ENCODE measurements at places on chromosomes 5 and 9.

- no peak for DNase-seq
Measured at GRCh38 chr5:34410411-34411139, 245.6 kb upstream of the RAI14 start.

DNA sequence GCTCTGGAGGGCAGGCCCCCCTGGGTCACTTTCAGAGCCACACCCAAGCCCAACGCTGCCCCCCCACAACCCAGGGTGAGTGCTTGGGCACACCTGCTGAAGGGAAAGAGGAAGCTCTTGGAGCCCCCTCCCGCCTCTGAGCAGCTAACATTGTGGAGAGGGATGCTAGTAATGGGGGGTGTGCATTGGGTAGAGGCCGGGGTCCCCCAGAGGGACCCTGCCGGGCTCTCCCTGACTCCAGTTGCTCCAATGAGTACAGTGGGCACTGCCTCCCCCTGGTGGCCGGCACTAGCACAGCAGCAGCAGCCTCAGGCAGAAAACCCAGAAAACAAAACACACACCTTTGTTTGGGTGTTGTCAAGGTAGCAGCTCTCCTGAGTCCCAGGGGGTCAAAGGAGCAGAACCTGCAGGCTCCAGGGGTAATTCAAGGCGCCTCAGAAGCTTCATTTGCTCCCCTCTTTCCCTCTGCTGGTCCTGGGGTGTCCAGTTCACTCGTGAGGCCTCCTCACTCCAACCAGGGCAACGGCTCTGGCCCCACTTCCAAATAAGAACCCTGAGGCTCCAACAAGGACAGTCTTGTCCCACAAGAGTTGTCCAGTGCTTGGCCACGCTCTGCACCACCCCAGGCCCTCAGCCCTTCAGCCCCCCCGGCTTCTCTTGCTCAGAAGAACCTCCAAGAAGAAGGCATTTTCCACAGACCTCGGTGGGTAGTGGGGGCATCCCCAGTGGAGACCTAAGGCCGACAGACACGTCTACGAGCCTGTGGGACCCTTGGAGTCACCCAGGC, 16.1 kb downstream of the GBGT1 start:
- peak; percentile 92 for DNase-seq

- no peak for DNase-seq
Measured at GRCh38 chr5:72286798-72287197, 33.2 kb downstream of the MRPS27 start.

- DNase-seq = peak; percentile 83
Measured at GRCh38 chr9:79764374-79764773, 192.6 kb downstream of the TLE4 start.

DNA sequence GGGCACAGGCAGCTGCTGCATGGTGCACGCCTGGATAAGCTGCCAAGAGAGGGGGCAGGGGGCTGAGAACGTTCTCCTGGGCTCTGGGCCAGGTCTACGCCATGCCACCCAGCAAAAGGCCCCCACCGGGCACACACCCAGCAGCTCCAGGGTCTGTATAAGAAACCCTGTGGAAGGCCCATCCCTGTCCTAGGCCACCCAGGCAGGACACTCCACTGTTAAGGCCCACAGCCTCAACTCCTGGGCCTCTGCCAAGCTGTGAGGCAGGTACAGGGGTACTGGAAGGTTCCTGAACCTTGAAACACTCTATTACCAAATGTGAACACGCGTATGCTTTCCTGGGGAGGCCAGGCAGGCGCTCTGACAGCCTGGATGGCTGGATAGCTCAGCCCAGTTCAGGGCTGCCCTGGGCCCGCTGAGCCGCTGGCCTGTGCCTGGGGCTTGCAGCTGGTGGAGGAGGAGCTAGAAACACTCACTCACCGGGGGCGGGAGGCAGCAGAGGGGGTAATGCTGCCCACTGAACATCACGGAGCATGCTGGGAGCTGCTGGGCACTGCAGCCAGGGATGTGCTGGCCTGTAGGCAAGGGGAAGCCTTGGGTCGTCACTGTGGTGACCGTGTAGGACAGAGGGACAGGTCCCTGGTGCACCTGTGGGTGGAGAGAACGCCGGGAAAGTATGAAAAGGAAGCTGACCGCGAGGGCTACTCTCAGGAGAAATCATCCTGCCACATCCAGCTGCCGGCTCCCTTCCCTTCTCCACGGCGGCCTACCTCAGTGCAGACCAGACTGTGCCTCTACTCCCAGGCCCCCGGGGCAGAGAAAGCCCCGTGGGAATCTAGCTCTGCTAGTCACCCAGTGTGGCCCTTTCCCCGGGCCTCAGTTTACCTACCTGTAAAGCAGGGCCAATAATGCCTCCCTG, 6.0 kb downstream of the RNF44 start:
- DNase-seq = peak; percentile 38

- peak; percentile 58 for DNase-seq
Measured at GRCh38 chr9:126986506-126986951, 71.9 kb downstream of the RALGPS1 start.

DNA sequence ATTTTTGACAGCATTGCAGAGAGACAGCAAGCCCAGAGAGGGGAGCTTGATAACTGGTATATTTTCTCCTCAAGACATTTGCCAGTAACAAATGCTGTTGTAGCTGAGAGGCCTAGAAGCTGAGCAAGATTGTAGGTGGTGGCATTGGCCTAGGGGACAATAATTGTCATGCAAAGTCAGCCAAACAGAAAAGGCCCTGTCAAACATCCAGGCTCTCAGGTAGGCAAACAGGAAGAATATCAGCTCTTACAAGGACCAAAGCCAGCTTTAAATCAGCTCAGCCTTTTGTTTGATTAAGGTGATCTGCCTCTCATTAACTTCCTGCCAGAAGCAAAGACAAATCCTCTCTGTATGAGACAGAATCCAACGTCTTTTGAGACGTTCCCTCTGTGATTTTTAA, 29.7 kb upstream of the BARX1 start:
- DNase-seq = no peak

GRCh38 chr5:179805529-179806249, 977 bp downstream of the MGAT4B start:
- DNase-seq = peak; percentile 57

DNA sequence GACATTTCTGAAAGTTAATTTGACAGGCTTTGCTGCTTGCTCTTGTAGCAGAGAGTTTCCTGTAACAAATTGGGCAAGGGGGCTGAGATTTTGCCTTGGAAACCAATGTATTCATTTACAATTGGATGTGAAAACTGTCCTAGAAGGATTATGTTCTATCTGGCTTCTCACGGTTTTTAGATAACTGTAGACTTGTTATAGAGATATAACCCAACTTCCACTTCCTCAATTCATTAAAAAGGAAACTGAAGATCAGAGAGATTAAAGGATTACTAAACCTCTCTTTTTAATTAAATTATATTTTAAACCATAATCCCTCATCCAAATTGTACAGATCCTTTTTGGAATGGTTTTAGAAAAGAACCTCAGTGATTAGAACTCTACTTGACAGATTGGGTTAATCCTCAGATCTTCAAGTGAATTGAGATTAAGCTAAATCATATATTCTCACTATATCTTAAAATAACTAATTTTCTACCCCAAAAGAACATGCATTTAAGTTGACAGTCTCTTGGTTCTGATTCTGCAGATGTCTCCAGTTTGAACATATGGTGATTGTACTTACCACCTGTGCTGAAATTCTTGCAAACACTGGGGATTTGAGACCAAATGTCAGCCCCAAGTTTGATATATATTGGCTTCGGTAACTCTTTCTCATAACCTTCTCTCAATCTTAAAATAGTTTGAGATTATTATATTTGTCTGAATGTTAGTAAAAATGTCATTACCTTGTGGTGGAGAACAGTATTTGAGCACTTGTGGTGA, 130.1 kb upstream of the C9orf72 start:
- DNase-seq = no peak

DNA sequence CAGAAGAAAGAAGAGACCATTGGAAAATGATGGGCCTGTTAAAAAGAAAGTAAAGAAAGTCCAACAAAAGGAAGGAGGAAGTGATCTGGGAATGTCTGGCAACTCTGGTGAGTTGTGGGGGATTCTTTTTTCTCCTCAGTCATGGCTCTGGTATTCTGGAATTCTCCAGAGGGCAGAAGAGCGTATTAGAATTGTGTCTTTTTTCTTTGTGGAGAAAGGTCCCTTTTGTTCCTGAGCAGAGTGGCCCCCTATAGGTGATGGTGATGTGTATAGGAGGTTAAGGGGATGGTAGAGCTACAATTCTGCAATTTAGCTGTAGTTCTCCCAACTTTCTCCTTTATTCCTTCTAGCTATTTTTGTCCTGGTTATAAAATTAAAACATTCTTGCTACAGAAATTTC, 1.6 kb upstream of the DHFR start:
- DNase-seq = no peak

DNA sequence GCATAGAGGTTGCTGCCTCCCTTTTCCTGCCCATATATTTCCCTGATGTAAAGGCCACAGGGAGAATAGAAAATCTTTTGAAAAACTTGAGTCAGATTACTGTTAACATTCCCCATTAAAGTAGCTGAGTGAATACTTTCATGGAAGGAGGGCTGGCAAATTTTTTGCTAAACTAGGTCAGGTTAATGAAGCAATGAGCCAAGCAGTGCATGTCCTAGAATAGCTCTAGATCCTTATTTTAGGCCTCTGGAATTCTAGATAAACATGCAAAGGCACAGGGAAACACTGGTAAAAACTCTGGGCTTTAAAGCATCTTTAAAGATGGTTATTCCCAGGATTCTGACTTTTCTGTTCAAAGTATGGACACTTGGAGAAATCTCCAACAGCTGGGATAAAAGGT, 27.9 kb downstream of the TTC1 start:
- no peak for DNase-seq

DNA sequence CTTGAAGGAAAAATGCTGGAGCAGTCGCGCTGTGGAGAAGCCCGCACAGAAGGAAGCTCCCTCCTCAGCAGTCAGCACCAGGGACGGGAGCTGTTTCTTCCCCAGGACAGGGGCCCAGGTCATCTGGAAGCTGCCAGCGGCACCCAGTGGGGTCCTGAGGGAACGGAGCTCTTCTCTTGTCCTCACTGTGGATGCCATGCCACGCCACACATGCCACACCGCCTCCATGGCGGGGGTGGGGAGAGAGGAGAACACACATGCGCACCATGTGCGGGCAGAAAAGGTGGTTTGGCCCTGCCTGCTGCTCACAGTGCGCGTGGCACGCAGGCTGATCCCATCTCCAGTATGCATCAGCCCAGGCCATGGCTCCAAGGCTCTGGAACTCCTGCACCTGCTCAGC, 41.7 kb upstream of the ZNF354B start:
- no peak for DNase-seq

- DNase-seq = no peak
Measured at GRCh38 chr5:53649352-53649751, 88.9 kb downstream of the NDUFS4 start.

DNA sequence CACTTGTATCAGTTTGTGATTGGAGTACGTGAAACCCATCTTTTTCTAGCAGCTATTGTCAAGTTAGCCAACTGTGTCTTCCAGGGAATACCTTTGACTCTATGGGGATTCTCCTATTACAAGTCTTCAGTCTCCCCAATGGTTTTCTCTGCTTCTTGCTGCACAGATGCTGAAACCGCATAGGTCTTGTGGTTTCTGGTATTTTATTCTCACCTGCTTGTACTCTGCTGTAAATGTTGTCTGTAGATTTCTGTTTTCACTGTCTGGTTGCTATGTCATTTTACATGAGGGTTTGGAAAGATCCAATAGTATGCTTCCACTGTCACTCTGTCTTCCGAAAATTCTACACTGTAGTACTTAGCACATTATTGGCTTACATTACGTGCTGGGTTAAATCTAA, 1196.9 kb upstream of the C9orf72 start:
- DNase-seq = no peak

DNA sequence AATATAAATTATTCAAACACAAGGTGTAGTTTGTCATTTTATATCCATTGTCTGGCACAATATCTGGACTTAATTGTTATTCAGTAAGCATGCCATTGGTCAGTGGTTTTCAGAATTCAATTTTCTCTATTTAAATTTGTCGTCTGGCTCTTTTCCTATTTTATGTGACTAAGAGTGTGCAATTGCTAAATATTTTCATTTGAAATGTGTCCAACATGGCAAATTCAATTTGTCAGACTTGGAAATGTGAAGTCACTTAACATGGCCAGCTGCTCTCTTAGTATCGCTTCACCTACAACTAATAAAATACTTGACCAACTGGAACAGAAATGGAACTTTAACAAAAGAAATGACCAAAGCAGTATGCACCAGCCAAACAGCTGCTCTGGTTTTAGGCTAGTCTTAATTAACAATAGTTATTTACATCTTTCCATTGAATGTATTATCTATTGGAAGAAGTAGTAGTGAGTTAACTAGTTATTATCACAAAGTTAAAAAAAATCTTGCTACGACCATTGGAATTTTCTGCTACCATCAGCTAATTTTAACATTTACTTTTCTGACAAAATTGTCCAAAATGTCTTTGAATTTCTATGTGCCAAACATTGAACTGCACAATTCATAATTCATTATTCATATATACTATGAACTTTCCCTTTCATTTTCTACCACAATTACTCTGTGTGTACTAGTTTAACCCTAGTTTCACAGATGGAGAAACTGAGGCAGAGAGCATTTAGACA, 720.7 kb upstream of the FAM174A start:
- DNase-seq = no peak

GRCh38 chr5:11415751-11416150, 488.5 kb downstream of the CTNND2 start:
- no peak for DNase-seq

DNA sequence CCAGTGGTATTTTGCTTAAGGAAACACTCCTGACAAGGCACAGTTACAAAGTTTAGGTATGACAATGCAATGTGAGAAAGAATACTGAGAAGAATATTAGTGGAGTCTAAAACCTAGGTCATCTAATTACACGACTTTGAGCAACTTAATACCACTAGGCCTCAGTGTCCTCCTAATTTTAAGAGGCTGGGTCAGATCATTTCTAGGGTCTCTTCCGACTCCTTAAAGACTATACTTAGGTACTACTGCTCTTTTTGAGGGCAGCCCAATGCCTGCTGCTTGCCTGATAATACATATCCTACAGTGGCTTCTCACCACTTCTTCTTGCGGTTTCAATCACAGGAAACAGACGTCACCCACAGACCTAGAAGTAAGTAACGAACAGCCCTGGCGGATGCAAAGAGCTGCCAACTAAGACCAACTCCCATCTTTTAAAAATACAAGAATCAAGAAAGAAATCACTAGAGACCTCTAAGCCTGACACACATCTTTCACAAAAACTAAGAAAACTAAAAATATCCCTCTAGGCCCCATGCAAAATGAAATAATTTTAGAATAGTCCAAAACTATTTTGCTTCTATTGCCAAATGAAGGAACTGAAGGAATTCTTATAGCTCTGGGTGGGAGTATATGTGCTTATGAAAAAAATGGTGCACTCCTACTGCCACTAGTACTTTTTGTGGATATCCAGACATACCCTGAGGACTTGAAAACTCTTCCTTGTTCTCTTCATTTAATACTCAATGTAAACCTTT, 13.1 kb downstream of the DIAPH1 start:
- DNase-seq = no peak

- DNase-seq = no peak
Measured at GRCh38 chr9:121886759-121887485, 206.2 kb downstream of the TTLL11 start.
